ENCODE measurements at places on chromosomes 4 and X.

DNA sequence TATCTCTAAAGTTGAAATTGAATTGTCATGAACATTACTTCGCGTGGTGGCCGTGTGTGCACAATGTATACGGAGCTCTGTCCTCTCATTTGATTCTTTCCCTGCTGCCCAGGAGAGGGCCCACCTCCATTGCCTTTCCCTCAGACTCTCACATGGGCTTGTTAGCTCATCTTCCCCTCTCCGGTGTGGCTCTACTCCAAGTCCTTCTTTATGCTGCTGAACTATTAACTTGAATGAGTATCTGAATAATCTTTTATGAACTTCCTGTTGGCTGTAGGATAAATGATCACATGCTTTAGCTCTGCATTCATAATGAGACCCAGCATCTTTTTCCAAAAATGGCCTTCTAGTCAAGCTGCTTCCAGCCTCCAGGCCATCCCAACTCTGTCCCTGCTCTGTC is 68.8 kb upstream of the CLNK start:
- DNase-seq, result no peak

DNA sequence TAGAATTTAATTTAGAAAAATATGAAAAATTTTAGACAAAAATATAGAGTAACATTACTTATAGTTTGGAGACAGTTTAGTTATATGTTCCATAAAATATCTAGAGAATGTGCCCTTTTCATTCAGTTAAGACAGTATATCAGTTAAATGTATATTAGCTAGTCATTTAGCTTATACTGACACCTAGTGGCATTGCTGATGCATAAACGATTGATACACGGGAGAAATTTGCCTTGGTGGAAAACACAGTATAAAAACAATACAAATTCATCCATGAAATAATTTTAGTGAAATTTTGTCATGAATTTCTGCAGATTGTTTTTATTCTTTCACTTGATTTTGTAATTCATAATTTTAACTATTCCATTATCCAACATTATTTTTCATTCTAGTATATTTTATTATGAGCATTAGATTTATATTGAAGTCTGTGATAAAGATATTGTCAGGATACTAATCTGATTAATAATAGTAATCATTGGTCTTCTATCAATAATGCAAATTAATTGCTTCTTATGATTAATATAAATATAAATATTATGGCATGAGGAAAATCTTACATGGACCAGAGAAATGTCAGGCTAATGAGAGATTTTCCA is 219.0 kb downstream of the TLL1 start:
- DNase-seq, result peak; percentile 21

- no peak for DNase-seq
Observed at GRCh38 chr4:20337261-20337664, 85.6 kb downstream of the SLIT2 start.

- DNase-seq, result no peak
Observed at GRCh38 chr4:150694438-150694837, 112.5 kb downstream of the MAB21L2 start.

- no peak for DNase-seq
Observed at GRCh38 chrX:140389331-140389730, 115.5 kb downstream of the SOX3 start.

- no peak for DNase-seq
Observed at GRCh38 chrX:65999563-66000148, 40.2 kb downstream of the VSIG4 start.

DNA sequence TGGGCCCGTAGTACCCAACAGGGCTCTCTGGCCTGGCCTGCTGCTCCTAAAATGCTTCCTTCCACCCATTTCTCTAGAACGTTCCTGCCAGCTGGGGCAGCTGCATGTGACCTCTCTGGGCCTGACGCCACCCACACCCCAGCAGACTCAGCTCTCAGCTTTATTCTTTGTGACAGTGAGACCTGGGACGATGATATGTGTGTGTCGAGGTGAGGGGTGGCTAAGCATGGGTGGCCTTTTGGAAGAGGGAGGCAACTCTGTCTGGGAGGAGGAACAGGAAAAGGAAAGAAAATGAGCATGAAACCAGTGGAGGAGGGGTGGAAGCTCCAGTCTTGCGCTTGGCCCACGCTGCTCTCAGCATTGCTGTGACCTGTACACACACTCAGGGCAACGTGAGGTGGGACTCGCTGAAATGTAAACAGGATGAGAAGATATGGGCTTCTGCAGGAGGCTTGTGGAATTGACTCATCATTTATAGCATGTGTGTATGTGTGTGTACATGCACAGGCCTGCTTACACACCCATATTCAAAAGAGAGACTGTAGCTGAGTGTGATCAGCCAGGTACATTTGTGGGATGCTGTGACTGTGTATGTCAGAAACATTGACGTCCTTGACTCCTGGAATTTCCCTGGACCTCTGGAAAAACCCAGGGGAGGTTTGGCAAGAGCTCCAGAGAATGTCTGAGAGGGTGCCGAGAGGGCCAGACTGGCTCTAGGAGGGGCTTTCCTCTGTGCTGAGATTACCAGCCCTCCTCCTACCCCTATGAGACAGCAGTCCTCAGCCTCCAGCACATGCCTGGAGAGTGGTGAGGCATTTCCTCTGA is 137.9 kb downstream of the PJA1 start:
- no peak for DNase-seq

DNA sequence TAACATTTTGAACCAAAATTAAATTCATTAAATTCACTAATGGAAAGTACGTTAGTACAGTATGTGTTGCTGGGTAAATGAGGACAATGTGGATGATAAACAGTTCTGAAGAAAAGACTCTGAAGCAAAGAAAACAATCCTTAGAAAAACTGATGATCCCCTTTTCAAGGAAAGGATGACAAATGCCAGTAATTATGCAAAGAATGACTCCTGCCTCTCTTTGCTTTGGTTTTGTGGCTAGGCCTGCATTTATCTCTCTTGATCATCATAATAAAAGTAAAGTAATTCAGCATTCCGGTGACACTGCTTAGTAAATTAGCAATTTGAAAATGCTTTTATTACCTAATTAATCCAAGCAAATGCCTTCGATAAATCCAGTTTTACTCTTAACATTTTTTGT is 652.2 kb upstream of the DIPK2B start:
- peak; percentile 30 for DNase-seq

DNA sequence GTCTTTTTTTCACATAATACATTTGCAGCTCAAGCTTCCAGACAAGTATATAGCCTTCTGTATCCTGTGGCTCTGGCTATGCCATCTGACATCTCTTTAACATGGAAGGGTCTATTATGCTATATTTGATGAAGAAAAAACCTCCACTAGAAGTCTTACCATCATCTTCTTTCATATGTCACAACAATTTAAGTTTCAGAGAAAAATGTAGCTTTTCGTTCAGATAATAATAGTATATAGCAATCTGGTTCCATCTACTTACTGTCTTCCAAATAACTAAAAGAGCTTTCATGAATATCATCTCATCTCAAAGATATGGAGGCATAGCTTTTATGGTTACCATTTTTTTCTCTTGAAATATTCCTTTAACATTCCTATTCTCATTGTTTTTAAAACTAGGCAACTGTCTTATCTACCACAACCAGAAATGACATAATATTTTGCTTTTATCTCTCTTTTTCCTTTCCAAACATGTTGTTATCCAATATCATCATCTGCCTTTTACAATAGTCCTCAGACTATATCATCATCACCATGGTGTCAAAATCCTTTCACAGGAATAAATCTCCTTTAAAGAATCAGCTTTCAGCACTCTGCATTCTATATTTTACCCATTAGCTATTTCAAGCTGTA is 1005.1 kb downstream of the PDHA2 start:
- DNase-seq, result no peak

DNA sequence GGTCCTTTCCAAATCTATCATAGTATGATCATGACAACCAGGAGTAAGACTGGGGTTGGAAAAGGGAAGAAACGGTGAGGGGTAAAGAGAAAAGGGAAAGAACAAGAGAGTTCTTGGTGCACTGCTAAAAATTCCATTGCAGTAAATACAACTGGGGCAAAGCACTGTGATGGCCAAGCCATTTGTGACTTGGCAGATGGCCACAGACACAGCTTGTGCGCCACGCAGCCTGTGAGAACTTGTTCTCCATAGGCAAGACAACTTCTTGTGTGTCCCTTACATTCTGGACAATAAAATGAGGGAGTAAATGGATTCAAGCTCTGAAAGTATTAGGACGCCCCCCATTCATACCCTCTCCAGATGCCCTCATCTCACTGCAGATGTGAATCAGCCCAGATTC is 10.9 kb downstream of the MFAP3L start:
- DNase-seq, result no peak

GRCh38 chr4:10960389-10960788 is 275.8 kb upstream of the CLNK start:
- no peak for DNase-seq

GRCh38 chr4:151198748-151199147 is 78.2 kb upstream of the PRSS48 start:
- no peak for DNase-seq

- no peak for DNase-seq
Observed at GRCh38 chrX:69107231-69107739, 58.0 kb downstream of the PJA1 start.

DNA sequence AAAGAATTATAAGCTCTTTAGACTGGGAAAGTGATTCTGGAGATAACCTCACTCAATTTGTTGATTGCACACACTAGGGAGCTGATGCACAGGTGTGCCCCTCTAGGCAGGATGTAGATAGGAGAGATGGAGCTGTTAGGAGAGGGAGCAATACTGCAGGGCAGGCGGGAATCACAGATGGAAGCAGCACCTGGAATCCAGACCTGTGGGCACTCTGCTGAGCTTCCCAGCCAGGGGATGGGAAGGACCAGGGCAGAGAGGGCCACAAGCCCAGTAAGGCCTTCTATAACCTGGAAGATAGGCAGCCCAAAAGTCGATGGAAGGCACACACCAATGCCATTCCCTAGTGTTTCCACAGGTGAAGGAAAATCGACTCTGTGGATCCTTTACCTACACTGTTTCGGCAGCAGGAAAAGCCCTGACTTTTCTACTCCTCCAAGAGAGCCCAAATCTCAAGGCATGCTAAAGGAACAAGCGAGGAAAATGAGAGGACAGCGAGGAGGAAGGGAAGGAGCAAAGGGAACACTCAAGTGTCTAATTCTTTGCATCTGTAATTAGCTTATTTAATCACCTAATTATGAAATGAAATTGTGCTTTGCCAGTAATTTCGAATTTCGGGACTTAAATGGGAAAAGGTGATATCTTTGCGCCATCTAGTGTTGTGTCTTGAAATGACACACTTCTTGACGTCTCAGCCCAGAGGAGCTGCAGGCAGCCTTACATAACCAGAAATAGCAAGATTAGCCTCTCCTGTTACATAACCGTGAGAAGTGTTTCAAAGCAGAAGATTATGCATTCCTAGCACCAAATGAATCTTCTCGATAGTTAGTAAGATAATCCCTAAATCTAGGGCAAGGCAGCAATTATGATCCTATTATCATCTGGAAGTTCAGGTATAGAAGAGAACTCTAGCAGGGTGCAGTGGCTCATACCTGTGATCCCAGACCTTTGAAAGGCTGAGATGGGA is 31.0 kb upstream of the TLR3 start:
- peak; percentile 81 for DNase-seq

DNA sequence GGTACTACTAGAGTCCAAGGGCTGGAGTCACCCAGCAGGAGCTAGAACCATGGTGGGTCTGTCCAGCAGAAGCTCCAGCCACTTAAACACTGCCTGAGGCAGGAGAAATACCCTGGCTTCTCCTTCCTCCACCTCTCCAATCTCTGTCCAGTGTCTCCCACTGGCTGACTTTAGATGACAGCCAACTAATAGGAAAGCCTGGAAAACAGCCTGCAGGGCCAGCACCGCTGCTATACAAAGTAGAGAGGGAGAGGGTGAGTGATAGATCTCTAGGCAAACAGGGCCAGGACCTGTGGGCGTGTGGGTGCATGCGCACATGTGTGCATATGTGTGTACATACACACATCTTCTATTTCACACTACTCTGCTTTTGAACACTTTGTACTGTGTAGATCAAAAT is 56.5 kb upstream of the ATP8A1 start:
- no peak for DNase-seq

DNA sequence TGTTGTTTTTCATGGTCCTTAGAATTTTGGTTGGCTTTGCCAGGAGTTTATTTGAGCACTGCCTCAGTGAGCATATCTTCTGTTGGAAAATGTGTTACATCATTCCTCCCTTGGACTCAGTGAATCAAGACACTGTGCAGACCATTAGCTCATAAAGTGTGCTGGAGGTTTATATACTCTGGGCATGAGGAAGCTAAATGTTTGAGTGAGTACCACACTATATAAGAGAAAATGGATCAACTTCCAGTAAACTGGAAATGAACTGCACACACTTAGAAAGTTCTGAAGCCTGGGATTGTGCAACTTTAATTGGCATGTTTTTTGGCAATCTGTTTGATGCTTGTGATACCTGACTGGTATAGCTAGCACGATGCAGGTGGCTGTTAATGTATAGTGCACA is 75.9 kb downstream of the LIMCH1 start:
- no peak for DNase-seq

DNA sequence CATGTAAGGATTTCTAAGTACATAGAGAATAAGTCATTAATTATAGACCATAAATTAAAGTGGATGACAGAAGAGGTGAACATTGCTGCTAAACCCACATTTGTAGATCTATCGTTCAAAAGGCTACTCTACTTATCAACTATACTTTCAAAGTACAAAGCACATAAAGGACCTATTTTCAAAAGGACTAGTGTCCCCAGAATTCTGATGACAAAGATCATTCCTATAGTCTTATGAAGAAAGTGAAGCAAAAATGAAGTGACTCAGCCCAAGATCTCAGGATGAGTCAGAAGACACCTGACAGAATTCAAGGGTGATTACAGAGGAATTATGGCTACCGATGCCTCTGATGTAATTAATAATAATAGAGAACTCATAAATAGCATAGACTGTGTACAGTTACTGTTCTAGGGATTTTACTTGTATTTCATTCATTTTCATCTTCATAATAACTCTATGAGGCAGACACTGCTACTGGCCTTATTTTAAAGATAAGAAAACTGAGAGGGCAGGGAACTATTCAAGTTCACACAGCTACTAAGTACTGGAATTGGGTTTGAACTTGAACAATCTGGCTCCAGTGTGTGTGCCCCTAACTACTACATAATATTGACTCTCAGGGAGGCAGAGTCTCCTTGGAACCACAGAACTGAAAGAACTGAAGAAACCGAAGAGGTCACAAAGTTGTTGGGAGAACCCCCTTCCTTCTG is 17.1 kb downstream of the USP46 start:
- peak; percentile 22 for DNase-seq

GRCh38 chr4:125547836-125548235 is 233.1 kb downstream of the FAT4 start:
- no peak for DNase-seq

- no peak for DNase-seq
Observed at GRCh38 chr4:113828702-113829101, 67.2 kb upstream of the CAMK2D start.

DNA sequence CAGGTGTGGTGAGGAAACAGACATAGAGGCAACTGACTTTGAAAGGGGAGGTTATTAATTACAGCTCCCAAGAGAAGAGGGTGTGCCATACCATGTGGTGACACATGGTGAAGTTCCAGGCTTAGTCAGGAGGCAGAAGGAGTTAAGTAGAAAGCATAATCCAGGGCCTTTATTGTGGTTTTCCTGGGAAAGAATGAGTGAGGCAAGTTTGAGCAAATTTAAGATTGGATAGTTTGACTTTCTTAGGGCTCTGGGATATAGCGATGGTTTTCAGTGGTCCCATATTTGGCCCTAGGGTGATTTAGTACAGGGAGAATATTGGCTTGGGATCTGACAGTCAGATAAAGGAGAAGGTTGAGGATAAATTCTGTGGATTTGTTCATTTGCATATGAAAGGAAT is 495.9 kb upstream of the FSTL5 start:
- DNase-seq, result no peak
